ENCODE measurements at places on chromosomes 16 and 17.

DNA sequence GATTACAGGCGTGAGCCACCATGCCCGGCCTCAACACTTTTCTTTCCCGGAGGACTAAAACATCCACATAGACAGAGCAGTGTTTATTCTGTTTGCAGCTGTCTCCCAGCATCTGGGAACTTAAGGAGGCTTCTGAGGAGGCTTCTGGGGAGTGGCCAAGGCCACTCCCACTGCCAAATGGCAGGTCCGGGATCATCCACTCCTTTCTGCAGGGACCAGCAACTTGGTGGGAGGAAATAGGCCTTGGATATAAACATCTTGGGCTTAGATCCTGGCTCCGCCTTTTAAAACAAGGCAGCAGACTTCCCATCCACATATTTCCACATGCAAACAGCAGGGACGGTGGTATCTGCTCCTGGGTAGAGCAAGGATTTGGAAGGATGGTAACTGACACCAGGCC, 14.1 kb upstream of the SPATA32 start:
- DNase-seq, result no peak

GRCh38 chr17:28623696-28624095, 9.7 kb upstream of the RSKR start:
- no peak for DNase-seq

DNA sequence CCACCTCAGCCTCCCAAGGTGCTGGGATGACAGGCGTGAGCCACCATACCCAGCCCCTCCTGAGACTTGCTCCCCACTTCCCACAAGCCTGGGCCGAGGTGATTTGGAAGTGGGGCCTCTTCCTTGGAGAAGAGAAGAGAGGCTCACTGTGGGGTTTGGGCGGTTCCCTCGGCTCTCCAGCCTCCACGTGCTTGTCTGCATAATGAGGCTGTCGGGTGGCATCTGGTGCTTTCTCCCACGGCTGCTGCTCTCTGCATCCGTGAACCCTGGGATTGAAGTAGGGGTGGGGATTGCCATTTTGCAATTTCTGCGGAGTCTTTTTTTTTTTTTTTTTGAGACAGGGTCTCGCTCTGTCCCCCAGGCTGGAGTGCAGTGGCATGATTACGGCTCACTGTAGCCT, 101.4 kb downstream of the RAP1GAP2 start:
- no peak for DNase-seq

- no peak for DNase-seq
Measured at GRCh38 chr16:76940251-76940650, 250.7 kb upstream of the MON1B start.

DNA sequence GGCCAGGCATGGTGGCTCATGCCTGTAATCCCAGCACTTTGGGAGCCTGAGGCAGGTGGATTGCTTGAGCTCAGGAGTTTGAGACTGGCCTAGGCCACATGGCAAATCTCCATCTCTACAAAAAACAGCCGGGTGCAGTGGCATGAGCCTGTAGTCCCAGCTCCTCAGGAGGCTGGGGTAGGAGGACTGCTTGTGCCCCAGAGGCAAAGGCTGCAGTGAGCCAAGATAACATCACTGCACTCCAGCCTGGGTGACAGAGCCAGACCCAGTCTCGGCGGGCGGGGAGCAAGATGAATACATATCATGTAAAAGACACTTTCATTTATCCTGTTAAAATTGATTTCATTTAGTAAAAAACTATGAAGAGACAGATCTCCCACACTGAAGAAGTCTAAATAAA, 54.6 kb downstream of the CREBBP start:
- no peak for DNase-seq
